H7 (cell line): ENCODE measurements at places on chromosomes 7 and 10. TPM values are rescaled to one million over a fixed set of nuclear protein-coding genes. Genes with fewer than 3 reads are reported as not detected.

DNA sequence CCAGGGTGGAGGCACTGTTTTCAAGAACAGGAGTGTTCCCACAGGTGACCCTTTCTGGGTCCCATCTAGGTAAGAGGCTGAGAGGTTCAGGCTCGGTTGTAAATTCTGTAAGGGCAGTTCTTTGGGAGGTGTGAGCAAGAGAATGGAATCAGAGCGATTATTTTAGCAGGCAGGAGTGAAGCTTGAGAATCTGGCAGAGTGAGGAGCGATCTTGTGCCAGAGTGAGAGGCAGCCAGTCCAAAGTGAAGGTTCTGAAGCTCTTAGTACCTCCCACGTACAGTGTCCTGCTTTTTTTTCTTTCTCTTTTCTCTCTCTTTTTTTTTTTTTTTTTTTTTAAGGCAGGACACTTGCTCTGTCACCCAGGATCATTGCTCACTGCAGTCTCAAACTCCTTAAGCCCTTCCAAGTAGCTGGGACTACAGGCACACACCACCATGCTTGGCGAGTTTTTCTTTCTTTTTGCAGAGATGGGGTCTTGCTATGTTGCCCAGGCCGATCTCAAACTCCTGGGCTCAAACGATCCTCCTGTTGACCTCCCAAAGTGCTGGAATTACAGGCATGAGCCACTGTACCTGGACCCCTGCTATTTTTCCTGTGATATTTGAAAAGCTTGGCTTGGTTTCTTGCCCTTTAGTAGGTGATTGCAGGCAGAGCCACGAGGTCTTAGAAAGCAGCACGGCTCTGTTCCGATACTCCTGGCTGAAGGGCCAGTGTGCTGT lies 10.9 kb downstream of the POR start:
- DNase-seq: no peak

DNA sequence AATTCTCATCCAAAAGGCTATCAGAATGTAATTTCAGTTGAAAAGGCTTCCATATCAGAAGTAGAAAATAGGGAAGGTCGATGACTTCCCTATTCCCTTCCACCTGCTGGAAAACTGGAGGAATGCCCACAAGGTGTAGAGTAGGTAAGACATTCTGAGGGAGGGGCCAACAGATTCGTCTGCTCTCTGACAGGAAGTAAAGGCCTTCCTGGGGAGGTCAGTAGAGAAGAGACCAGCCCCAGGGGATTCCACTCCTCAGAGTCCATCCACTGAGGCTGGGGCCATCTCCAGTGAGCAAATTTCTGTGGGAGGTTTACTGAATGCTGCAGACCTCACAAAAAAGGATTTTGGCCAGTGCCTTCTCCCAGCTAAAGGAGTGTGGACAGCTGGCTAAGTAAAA lies 19.5 kb downstream of the NPSR1 start:
- DNase-seq: no peak

DNA sequence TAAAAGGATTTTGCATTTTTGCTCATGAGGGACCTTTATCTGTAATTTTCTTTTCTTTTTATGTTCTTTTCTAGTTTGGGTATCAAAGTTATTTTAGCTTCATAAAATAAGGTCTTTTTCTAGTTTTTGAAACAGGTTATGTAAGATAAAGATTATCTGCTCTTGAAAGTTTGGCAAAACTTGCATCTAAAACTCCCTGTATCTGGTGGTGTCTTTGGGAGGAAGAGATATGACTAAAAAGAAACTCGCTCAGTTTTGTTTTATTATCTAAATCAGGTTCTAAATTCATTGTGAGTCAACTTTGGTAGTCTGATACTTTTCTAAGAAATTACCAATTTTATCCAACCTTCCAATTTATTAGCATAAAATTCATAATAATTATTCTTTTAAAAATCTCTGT lies 55.1 kb downstream of the VCL start:
- DNase-seq: no peak

DNA sequence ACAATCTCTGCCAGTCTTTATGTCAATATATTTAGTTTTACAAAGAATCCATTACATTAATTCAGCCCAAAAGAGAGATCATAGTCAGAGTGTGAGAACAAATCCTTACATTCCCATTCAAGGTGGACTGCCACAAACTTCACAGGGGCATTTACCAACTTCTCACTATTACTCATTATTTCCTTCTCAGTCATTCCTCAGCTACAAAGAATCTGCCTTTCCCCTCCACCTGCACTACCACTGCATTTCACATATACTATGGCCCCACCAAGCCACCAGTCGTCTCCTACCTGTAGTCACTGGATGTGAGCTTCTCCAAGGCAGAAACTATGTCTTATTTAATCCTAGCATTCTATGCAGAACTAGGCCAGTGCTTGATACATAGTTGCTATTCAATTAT lies 94.3 kb downstream of the USP6NL start:
- DNase-seq: no peak

DNA sequence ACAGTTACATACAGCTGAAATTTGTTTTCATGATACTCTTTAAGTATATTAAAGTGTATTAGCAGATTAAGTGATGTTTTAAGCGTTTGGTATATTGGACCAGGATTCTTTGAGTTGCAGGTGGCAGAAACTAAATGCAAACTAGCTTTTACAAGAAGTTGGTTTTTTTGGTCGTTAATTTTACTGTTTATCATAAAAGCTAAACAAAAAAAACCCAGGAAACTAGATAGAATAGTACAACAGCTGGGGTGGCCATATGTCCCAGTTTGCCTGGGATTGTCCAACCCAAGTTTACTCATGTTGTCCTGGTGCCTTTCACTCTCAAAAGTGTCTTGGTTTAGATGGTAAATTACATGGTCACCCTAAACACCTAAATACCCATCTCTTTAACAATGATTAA lies 108.7 kb downstream of the PHTF2 start:
- no peak for DNase-seq

GRCh38 chr7:79778786-79779770 lies 325.6 kb upstream of the MAGI2 start:
- no peak for DNase-seq

DNA sequence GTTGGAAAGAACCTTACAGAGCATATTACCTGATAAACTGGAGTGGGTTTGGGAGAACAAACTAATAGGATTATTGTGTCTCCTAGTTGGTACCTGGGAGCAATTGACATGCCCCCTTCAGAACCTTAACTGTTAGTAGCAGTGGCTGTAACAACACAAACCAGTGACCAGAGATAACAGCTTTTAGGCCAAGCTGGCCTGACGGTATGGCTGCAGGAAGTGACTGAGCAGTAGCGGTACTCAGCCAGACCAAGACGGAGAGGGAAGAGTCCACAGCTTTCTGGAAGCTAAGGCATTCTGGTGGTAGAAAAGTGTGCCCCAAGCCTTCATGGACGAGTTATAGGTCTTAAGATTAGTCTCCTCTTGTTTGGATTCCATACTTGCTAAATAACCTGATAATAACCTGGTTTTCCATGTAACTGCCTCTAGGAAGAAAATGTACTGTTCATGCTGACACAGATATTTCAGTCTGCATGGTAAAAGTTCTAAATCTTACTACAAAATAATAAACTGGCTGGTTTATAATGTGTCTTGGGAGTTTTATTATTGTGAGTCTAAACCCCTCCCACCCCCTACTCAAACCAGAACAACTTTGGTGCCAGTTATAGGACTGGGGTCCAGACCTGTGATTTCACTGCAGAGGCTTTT lies 11.3 kb downstream of the NOLC1 start:
- no peak for DNase-seq

GRCh38 chr10:125868372-125868975 lies 12.6 kb downstream of the DHX32 start:
- peak; percentile 50 for DNase-seq

- no peak for DNase-seq
These were observed 38.1 kb downstream of the EXOC6 start for GRCh38 chr10:92886334-92886961.

GRCh38 chr7:42868480-42868879 lies 43.4 kb downstream of the C7orf25 start:
- no peak for DNase-seq

DNA sequence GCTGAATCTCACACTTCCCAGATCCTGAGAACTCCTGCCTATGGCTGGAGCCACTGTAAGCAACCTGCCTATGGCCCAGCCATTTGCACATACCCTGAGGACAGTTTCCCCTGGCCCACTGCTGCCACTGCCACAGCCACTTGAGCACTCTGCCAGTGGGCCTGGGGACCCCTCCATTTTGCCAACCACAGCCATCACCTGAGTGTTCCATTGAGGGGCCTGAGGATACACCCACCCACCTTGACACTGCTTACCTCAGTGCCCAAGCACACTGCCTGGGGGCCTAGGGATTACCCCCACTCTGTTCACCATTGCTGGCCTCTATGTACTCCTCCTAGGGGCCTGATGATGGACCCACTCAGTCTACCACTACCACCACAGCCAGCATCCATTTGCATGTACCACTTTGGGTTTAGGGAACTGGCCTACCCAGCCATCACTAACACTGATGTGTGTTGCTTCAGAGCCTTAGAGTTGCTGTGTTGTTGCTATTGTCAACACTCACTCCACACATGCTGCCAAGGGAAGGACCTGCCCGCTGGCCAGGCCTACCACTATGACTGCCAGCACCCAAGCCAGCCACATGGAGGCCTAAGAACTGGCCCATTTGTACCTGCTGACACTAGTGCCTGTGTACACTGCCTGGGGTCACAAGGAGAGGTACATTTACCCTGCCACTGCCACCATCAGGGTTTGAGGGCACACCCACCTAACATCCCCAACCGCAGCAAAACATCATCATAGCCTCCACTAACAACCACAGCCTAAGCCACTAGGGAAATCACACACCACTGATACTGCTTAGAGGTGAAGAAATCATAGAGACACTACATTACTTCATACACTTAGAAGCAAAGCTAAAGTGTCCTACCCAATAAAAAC lies 45.9 kb upstream of the ANTXRL start:
- no peak for DNase-seq

GRCh38 chr10:106716381-106716780 lies 448.1 kb downstream of the SORCS1 start:
- no peak for DNase-seq

DNA sequence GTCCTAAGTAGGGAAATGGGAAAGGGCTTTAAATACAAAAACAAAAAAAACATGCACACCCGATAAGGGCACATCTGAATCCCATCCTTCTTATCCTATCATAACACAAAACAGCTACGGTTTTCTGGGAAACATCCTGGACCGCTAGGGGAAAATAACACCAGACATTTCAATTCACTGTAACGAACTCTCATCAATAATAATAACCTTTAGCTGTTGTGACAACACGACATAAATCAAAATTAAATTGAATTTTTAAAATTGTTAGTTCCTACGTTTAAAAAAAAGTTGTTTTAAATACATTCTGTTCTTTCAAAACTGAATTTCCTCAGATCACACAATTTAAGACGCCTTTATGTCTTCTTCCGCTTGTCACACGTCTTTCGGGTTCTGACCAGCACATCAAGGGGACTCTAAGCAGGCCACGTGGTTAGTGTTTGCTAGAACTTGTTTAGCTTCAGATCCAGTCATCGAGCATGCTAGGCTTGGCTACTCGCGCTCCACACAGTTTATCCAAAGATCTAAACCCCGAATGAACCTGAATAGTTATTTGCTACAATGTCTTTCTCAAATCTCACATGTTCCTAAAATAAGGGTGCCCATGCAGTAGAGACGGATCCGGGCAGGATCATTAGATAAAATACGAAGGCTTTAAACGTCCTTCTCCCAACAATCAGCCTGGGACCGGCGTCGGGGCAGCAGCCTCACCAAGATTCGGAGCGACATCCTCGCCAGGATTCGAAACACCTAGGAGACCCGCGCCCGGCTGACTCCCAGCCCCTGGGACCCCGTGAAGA lies 839 bp downstream of the IKZF5 start:
- DNase-seq: peak; percentile 58

DNA sequence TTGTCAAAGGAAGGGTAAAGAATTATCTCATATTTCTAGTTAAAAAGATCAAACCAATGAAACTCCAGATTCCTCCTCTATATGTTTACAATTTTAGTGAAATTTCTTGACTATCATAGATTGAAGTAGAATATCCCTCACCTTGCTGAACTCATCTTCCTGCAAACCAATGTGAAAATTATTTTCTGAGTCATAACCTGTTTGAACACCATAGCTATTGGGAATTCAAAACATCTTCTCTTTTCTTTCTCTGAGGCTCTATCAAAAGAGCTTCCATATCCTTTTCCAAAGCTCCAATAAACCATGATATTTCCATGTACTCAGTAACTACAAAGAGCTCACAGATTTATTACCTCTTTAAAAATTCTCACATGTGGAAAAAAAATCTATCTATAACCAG lies 134.3 kb downstream of the DOCK4 start:
- no peak for DNase-seq

DNA sequence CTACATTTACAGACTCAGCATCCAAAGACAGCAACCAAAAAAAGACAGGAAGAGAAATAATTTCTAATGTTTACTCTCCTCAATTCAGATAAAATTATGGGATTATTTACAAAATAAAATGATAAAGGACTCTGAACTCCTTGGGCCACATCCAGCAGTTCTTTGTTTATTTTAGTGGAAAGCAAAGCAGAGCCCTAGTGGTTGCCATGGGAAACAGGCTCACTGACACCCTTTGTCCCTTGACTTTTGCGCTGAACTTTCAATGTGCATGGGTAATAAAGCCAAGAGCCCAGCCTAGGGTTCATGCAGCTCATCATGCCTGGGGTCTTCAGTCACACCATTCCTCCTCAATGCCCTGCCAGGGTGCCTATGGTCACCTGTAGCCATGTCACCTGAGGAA lies 442.6 kb upstream of the IGFBP3 start:
- DNase-seq: no peak

DNA sequence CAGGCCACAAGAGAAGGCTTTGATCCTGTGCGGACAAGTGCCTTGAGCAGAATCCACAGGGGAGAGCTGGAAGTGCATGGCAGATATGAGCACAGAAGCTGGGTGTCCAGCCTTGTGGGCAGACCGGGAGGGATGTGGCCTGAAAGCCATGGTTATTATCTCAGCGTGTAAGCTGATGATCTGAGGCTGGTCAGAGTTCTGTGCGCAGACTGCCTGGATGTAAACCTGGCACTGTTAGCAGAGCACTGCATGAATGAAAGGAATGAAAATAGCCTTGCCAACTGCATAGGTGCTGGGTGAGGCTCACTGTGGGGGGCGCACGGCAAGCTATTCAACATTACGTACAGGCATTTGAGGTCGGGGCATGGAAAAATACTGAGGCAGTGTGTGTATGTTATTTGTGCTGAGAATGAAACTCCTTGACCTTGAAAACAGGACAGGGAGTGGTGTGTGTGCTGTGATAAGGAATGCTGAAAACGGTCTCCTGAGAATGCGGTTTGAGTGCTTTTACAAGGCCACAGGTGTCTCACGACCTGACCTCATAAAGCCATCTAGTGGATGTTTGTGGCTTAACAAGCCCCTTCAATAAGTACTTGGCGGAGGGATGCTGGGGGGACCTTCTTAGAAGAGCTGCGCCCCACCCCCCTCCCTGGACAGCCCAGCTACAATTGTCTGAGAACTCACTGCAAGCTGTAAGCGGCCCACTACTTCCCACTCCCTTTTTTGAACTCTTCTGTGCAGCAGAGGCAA lies 18.7 kb downstream of the AKR1C1 start:
- peak; percentile 47 for DNase-seq

GRCh38 chr7:41701068-41701941 lies 1.6 kb downstream of the INHBA start:
- peak; percentile 50 for DNase-seq

SYT15B gene
- 0.78 TPM in 1 of 2 replicates, not detected in the other for total RNA-seq

PCGF6 gene
- total RNA-seq: 20.2 and 22.4 TPM in 2 replicates

EBF3 gene
- 0.76 and 1.4 TPM in 2 replicates for total RNA-seq

SPDYE3 gene
- total RNA-seq: not detected in 2 replicates

PHYHIPL gene
- not detected in 2 replicates for total RNA-seq

GFRA1 gene
- 1.6 and 1.7 TPM in 2 replicates for total RNA-seq

SLC18A2 gene
- total RNA-seq: 0.52 and 0.85 TPM in 2 replicates

CRHR2 gene
- not detected in 2 replicates for total RNA-seq

HDAC9 gene
- 2.1 and 5.4 TPM in 2 replicates for total RNA-seq

FERD3L gene
- not detected in 2 replicates for total RNA-seq

TMEM213 gene
- not detected in 2 replicates for total RNA-seq
